SIG-M5 (cell line): ENCODE measurements at places on chromosomes 12 and 14.
A peak's percentile ranks its signal among the peaks of the same experiment; 100 is the strongest.

DNA sequence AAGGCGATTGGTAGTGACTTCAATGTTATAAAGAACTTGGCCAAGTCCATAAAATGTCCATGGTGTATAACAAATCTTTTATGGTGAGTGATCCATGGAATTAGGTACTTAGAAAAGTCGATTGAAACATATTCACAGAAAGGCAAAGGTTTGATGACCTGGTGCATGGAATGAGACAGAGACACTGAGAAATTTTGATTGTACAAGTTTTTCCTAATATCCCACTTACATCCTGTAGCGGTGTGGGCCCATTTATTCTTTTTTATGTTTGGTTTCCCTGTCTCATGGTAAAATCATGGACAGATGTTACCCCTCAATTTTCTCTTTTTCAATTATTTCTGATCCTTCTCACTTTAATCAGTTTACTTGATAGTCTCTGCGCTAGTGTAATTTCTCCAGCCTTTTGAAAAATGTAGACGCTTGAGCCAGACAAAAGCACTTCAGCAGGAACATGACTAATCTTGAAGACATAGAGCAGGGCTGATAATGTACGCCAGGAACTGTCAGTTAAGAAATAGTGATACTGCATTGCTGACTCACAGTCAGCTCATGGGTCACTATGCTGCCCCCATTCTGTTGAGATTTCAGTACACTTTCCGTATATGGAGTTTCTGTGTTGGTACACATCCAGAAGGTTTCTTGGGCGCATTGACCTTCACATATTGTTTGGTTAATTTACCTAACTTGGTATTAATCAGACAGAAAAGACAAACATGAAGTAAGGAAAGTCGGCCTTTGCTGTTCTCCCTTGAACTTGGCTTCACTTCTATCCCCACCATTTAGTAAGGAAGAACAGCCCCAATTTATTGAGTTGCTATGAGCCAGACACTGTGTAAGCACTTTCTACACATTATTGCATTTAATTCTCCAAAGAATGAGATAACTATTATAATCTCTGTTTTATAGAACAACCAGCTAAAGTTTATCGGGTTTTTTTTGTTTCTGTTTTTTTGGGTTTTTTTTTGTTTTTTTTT, 841.7 kb downstream of the DIO2 start:
- no peak for DNase-seq

DNA sequence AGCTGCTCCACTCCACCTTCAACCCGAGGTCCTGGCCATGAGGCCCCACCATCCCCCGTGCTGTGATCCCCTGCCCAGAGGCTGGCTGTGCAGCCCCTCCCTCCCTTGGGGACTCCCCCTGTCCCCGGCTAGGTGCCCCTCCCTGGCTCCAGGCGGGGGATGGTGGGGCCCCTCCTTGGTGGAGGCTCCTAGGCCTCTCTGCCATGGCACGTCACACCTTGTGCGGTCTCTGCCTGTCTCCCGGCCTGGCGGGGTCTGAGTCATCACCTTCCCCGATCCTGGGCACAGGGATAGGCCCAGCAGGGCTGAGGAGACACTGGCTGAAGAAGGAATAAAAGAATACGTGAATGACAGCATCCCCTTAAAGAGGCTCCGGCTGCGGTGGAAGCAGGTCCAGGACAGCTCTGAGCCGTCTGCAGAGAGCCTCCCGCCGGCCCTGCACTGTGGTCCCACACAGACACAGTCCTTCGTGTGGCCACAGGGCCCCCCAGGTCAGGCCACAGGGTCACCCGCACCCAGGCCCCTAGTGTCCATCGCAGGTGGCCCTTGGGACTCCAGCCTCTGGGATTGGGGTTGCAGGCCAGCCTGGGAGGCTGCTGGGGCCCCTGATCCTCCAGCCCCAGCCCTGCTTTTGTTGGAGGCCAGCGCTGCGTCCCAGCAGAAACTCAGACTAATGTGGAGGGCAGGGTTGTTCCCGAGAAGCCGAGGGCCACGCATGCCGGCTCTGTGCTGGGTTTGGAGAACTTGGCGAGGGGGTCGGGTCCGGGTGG, 43.6 kb downstream of the KIF26A start:
- DNase-seq, result no peak

GRCh38 chr12:74781991-74782485, 244.4 kb downstream of the ATXN7L3B start:
- DNase-seq, result no peak

- DNase-seq, result no peak
These were observed 207.6 kb downstream of the DAD1 start for GRCh38 chr14:22381408-22381760.

DNA sequence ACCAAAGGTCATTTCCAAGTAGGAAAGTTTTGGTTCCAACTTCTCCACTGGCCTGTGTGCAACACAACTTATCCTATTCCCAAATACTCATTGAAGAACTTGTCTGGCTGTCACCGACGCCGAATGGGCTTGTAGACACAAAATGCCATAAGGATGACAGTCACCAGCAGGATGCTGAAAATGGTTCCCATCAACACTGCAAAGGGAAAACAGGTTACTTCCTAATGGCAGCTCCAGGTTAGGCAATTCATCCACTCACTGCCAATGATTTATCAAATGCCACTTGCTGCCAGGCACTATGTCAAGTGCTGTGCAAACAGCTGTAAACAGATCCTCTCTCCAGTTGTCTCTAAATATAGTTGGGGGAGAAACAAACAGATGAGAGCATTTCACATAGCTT, 6.1 kb downstream of the C12orf76 start:
- DNase-seq, result no peak

DNA sequence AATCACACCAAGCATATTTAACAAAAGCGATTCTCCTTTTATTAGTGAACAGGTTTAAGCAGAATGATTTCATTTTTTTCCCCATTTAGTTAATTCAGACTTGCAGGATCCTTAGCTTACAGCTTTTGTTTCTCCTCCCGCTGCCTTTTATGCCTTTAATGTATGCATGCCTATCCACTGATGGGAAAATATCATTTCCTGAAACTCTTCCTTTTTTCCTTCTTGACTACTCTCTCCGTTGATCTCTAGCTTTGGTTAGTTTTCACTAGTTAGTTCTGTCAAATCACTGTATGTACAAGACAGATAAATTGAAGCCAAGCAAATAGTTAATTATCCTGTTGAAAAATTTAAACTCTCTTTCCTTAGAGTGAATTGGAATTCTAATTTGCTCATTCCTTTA, 26.3 kb downstream of the NKX2-1 start:
- DNase-seq, result no peak

DNA sequence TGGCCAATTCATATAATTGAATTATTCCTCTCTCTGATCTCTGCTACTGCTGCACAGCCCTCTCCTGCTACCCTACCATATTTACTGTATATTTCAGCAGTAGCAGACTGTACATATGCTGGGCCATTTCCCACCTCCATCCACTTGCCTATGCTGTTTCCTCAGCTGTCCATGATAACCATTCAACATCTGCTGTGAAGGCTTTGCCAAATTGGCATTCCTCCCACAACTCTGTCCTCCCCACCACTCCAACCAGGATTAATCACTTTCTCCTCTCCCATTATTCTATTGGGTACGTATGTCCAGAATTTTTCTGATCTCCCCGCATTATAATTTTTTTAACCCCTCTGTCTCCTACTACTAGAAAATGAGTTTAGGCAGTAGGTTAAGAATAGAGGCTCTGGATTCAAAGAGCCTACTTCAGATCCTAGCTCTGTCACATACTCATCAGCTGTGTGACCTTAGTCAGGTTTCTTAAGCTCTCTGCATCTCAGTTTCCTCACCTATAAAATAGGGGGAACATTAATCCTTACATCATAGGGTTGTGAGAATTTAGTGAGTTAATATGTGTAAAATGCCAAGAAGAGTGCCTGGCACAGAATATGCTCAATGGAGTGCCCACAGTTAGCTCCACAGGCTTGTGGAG, 123.3 kb downstream of the KICS2 start:
- no peak for DNase-seq

- DNase-seq, result no peak
These were observed 33.9 kb downstream of the NUMB start for GRCh38 chr14:73424453-73424852.

GRCh38 chr12:112900298-112901145, 6.2 kb upstream of the OAS1 start:
- no peak for DNase-seq

- DNase-seq, result no peak
These were observed 148.6 kb downstream of the CALM1 start for GRCh38 chr14:90545382-90545781.

GRCh38 chr14:93693914-93694313, 94.4 kb downstream of the PRIMA1 start:
- DNase-seq, result no peak

GRCh38 chr12:89756585-89757398, 48.2 kb upstream of the ATP2B1 start:
- peak; percentile 100 for DNase-seq

GRCh38 chr12:102480406-102480805, at the start of gene IGF1:
TSS of gene IGF1 (minus strand) at chr12:102480563. CDS start at chr12:102480381, 182 bp downstream.
- DNase-seq, result no peak

DNA sequence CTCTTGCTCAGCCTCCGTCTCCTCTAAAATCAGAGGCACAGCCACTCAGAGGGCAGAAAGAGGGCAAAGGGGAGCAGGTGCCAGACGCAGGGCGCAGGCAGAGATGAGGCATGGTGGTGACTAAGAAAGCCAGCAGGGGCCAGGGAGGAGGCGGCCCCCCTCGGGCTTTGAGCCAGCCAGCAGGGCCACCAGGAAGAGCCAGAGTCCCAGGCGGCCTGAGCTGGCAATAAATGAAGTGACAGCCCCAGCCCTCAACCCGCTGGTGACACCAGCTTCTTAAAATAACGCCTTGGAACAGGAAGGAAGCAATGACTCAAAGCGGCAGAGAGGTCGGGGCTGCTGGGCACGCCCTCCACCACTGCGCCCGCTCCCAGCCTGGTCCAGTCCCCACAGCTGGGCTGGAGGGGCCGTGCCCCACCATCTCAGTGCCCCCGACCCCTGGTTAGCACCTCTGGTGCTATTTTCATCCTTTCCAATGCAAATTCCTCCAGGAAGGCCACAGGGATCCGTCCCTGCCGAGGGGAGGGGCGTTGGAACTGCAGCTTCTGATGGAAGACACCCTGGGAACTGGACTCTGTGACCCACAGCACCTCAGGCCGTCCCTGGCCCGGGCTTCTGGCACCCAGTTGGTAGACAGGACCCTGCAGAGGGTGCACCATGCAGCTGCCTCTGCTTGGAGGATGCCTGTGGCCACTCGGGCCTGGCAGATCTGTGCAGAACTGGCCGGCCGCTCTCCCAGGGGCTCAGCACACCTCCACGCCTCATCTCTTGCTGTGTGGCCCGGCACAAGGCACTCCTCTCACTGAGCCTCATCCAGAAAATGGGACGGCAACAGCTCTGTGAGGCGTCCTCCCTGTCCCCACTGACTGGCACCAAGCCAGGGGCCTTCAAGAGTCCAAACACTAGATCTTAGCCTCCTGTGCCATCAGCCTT, 113.7 kb downstream of the NCOR2 start:
- DNase-seq, result peak; percentile 88

DNA sequence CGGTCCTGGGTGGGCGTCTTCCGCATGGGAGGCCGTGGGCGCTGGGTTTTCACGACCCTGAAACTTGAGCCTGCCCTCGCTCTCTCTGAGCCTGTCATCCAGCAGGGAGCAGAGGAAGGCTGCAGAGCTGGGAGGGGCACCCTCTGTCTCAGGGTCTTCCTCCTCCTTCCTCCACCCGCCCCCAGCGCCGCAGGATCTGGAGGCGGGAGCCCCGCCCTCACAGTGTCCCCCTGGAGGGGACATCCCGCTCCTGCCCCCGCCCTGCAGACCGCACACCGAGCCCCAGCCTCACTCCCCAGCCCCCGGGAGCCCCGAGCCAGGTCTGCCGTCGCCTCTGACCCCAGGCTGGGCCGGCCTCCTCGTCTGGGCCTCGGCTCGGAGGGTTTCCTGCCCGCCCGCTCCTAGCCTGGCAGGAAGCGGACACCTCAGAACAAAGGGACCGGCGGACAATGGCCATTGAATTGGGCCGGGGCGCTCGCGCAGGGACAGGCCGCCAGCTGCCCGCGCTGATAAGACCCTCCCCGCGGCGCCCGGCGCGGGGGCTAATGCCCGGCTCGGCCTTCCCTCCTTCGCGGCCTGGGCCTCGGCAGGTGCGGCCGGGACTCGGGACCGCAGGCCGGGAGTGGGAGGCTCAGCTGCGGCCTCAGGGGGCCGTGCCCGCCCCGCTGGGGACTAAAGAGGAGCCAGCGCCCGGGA, 15.3 kb upstream of the NUDT14 start:
- DNase-seq, result no peak

GRCh38 chr12:47799357-47799955, 20.2 kb downstream of the HDAC7 start:
- no peak for DNase-seq

GRCh38 chr14:23058654-23059504, 1.6 kb upstream of the CDH24 start:
- no peak for DNase-seq

DNA sequence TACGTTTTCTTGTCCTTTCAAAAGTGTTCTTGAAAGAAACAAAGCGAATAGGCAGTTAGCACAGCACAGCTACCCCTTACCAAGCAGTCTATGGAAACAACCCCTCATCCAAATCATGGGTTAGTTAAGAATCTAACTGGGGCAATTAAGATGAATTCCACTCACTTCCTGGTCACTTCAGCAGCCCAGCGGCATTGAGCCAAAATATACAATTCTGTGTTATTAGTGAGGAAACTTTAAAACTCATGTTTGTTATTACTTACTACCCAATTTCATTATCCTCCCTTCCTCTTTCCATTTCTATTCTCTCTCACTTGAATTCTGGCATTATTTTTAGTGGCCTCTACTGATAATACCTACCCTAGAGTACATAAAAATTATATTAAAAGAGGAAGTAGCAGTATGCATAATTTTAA, 121.4 kb downstream of the PPHLN1 start:
- DNase-seq, result no peak

DNA sequence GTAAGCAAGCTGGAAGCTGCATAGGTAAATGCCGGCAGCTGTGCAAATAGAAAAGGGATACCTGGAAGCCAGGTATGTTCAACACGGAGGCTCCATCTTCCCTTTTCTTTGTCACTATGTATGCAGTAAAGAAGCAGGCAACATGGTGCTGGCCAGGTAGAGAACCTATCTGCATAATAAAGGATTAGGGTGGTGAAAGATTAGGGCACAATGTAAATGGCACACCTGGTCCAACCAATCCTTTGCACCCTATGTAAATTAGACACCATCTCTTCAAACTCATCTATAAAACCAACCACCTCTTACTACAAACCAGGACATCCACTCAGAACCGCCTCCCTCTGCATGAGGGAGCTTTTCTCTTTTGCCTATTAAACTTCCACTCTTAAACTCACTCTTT, 32.3 kb downstream of the RPS29 start:
- no peak for DNase-seq

DNA sequence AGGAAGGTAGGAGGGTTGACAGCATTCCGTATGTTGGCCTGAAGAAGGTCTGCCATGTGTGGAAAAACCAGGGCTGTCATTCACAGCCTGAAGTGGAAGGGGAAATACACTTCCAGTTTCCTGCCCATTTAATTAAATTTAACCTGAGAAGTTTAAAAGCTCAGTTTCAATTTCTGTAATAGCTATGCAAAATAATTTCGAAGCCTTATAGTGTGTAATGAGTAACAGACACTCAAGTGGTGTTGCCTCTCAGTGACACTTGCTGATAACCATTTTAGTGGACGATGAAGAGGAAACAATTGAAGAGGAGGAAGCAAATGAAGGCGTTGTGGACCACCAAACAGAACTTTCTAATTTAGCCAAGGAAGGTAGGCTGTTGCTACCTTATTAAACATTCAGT, 44.8 kb downstream of the EP400 start:
- no peak for DNase-seq

- DNase-seq, result no peak
These were observed 200.0 kb downstream of the FOXG1 start for GRCh38 chr14:28966416-28967233.
